Left renal cortex interstitium (tissue), 4 donors: ENCODE measurements at places on chromosomes 6 and 20.

- no peak for DNase-seq
These were observed 17.2 kb upstream of the NOX3 start for GRCh38 chr6:155472886-155473285.

- no peak for DNase-seq
These were observed 14.4 kb upstream of the MLIP start for GRCh38 chr6:54096811-54097210.

- DNase-seq = no peak
These were observed 312.9 kb downstream of the GJA1 start for GRCh38 chr6:121748376-121748775.

GRCh38 chr6:107634324-107635056, 144.6 kb downstream of the SOBP start:
- no peak for DNase-seq

DNA sequence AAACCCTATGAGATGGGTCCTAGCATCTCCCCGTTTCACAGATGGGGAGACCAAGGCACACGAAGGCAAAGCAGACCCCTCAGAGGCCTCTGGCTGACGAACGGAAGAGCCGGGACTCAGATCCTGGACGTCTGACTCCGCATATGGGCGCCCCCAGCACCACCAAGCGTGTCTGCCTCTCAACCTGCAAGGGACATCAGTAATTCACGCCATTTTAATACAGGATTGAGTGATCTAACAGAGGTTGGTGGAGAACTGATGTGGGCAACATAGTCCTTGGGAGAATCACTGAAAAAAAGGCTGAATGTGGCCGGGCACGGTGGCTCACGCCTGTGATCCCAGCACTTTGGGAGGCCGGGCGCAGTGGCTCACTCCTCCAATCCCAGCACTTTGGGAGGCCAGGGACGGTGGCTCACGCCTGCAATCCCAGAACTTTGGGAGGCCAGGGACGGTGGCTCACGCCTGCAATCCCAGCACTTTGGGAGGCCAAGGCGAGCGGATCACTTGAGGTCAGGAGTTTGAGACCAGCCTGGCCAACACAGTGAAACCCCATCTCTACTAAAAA, 206.6 kb downstream of the DLL1 start:
- DNase-seq = no peak
